Activated CD4-positive, alpha-beta memory T cell treated with anti-CD3 and anti-CD28 coated beads, Interleukin-2, amount 10 ng/mL, durations not matched to agents 7 days and 5 days (primary cell): ENCODE measurements at places on chromosomes 4 and X. TPM values are rescaled to one million over a fixed set of nuclear protein-coding genes. Genes with fewer than 3 reads are reported as not detected.

DNA sequence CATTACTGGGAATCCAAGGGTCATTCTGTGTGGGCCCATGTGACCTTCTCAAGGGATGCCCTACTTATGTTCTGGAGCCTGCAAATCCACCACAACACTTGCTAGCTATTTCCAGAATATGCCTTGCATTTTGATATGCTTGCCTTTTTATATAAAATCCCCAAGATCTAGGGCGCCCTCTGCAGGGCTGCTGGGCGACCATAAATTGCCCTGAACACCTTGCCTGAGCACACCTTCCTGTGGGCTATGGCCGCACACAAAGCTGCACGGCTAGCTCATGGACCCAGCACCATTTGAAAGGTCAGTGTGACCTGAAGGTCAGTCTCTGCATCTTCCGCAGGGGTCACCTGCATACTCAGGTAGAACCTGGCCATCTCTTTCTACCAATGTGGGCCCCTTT, 311.7 kb downstream of the NLGN4X start:
- DNase-seq, result no peak

DNA sequence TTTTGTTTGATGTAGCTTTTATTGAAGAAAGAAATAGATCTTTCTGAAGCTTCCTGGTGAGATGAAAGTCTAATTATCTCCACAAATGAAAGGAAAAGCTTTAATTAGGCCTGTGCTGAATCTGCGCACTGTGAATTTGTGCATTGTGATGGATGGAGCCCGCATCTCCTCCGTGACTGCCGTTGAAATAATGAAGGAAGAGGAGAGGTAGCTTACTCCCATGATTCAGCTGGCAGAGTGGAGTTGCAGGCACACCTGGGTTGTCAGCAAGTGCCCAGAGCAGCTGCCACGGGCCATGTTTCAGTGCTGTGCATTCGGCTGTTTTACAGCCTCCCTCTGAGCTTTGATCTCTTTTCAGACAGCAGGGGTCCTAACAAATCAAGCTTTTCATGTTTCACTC, 735.3 kb upstream of the TENM3 start:
- DNase-seq, result no peak

- DNase-seq, result no peak
Measured at GRCh38 chr4:16582526-16582925, 315.9 kb downstream of the LDB2 start.

- no peak for DNase-seq
Measured at GRCh38 chr4:67687636-67688035, 13.3 kb downstream of the UBA6 start.

DNA sequence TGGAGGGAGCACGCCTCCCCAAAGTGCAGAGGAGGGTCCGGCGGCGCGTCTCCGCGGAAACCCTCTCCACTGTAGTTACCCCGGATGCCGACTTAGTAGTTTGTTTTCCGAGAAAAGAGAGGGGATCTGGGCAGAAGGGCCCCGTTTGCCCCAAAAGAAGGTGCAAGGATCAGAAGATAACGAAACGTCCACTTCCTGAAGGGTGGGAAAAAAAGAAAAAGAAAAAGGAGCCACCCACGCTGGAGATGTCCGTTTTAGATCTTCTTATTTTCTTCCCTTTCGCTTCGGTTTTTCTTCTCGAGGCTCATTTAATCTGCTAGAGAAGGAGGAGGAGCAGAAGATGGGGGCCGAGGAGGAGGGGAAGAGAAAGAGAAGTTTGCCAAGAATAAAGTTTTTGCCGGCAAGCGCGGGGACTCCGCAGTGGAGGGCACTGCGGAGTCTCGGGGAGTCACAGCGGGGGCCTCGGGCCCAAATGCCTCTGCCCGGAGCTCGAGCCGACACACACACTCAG, 517 bp downstream of the LEF1 start:
- peak; percentile 35 for DNase-seq

GRCh38 chr4:93645120-93645519, 183.4 kb upstream of the ATOH1 start:
- no peak for DNase-seq

DNA sequence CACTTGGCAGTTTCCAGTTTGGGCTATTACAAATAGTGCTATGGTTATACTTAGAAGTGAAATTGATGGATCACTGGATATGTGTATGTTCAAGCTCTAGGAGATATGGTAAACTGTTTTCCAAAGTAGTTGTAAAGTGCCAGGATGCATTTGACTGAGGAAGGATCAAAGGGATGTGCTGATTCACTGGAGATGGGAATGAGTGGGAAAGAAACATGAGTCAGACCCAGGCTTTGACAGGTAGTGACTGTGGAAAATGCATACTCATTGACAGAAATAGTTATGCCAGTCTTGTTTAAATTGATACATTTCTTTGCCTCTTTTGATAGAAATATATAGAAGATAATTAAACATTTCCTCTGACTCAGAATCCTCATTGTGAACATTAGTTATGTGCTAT, 77.9 kb downstream of the CEP135 start:
- DNase-seq, result no peak

DNA sequence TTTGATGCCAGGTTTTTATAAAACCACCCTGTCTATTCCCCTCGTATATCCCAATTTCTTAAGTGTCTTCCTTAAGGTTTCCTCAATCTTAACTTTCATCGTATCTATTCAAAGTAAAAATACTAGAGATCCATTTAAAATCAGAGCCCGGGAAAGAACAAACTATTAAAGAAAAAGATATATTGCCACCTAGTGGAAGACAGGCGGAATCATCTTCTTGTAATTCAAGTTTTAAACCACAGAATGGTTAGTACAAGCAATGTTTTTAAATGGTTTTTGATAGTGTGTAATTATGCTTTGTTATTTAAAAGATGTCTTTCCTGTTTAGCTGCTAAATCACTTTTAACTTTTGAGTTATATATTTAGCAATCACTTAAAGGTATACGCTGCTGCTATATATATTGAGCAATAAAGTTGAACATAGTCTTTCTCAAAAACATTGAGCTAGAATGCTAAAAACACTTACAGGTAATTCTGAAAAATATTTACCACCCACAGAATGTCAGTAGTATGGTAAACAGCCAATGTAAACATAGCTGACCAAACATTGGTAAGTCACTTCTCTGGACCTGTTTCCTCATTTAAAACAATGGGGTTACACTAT, 18.2 kb downstream of the PRDM8 start:
- no peak for DNase-seq

DNA sequence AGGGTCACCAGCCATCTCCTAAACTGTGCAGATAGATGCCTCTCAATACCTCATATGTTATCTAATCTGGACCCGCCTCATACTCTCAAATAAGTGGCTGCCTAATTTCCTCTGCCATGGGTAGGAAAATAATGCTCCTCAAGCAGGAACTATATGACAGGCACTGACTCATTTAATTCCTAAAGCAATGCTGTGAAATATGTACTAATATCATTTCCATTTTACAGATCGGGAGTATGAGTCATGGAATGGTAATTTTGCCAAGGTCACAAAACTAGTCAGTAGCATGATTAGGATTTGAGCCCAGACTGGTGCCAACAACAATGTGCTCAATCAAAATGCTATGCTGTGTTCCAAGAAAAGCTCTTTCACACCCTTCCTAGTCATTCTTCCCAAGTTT, 3.0 kb upstream of the NXT2 start:
- no peak for DNase-seq

DNA sequence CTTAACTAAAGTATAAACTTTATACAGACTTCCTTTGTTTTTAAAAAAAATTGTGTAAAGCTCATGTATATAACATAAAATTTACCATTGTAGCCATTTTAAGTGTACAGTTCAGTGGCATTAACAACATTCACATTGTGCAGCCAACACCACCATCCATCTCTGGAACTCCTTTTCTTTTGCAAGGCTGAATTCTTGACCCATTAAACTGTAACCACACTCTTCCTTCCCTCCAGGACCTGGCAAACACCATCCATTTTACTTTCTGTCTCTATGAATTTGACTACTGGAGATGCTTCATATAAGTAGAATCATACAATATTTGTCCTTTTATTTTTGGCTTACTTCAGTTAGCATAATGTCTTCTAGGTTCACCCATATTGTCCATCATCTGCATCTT, 104.7 kb downstream of the RASL11B start:
- no peak for DNase-seq

GRCh38 chrX:116111934-116112595, 58.5 kb upstream of the AGTR2 start:
- DNase-seq, result no peak

DNA sequence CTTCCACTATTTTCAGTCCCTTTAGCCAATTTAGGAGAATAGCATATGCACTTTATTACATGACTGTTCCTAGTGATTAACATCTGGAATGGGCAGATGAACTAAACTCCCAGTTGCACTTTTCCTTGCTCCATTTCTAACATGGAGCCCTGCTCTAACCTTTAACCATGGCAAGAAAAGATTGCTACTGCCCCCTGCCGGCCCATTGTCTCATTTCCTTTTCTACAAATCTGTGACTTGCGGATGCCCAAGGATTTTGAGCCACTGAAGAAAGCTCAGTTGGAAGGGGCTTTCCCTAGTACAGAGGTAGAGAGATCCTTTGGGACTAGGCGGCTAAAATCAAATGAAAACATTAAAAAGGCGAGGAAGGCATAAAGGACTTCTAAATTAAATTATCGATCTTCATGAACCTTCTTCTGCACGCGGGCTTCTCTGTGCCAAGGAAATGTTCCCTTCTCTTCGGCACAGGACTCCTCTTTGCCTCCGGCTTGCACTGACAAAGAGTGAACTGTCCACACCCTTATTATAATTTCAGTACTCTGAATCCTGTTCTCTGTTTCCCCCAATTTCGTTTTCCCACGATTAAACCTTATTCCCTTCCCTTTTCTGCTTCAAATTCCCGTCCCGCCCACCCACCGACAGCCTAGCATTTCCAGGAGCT, 577 bp upstream of the GLRA2 start:
- peak; percentile 42 for DNase-seq

GRCh38 chr4:118756958-118757357, 71.8 kb downstream of the METTL14 start:
- DNase-seq, result no peak

DNA sequence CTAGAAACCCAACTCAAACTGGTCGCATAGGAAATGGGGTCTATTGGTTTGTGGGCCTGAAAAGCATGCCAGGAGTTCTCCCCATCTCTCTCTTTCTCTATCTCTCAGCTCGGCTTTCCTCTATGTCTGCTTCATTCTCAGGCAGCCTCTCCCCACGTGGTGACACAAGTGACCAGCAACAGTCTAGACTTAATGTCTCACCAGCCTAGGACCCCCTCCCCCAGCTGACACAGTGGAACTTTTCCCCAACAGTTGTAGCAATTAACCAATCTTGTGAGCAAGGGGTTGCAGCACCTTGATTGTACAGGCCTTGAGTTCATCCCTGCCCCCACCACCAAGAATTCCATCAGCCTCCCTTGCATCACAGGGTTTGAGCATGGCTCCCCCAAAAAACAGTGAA, 159.8 kb upstream of the KIT start:
- no peak for DNase-seq

GRCh38 chr4:41192136-41192535, 22.2 kb downstream of the APBB2 start:
- DNase-seq, result no peak

DNA sequence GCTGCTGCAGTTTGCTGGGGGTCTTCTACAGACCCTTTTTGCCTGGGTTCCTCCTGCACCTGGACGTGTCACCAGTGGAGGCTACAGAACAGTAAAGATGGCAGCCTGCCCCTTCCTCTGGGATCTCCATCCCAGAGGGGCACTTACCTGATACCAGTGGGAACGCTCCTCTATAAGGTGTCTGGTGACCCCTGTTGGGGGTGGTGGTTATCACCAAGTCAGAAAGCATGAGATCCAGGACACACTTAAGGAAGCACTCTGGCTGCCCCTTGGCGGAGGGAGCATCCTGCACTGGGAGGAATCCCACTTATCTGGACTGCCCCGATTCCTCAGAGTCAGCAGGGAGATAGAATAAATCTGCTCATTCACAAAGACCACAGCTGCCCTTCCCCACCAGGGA, 218.9 kb upstream of the GALNTL6 start:
- DNase-seq, result no peak

- no peak for DNase-seq
Measured at GRCh38 chrX:19609541-19609940, 94.2 kb upstream of the MAP3K15 start.

- no peak for DNase-seq
Measured at GRCh38 chrX:39581411-39581810, 516.3 kb downstream of the BCOR start.

GRCh38 chrX:119698845-119699244, 5.9 kb upstream of the SEPTIN6 start:
- no peak for DNase-seq

DNA sequence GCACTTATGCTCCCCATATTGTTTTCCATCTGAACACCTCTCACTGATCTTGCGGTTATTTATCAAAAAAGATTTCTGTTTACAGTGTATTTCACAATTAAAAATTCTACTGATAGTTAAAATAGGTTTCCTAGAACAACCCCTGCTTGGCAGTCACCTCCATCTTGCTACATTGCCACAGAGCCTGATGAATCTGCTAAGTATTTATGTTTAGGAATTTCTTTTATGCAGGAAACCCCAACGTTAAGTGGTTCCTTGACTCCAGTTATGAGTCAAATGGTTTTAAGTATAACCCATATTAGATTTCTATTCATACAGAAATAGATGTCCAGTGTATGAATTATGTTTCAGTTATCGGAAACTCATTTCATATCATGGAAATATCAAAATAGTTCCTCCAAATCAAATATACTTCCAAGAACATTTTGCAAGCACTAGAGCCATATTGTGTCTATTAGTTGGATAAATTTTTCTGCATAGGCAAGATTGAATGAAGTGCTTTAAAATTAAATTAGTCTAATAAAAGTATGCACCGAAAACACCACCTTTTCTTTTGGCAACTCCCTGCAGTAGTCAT, 20.6 kb downstream of the GALNT7 start:
- no peak for DNase-seq

- no peak for DNase-seq
Measured at GRCh38 chr4:183078634-183079033, 20.4 kb upstream of the WWC2 start.

Gene CT47B1
- not detected for total RNA-seq

Gene DKK2
- not detected for total RNA-seq

Gene TFE3
- 32.7 TPM for total RNA-seq

Gene TCEAL4
- total RNA-seq, result 4.7 TPM

Gene BMX
- total RNA-seq, result not detected

Gene GPC3
- total RNA-seq, result 0.08 TPM

Gene CENPVL2
- not detected for total RNA-seq

Gene PCSK1N
- total RNA-seq, result 1.4 TPM

Gene RAB9B
- total RNA-seq, result 0.35 TPM

Gene PLP2
- total RNA-seq, result 273 TPM

Gene KCNE5
- total RNA-seq, result 0.28 TPM

Gene CXCL8
- 12.5 TPM for total RNA-seq

Gene PF4V1
- total RNA-seq, result not detected

Gene KLHL5
- total RNA-seq, result 36.6 TPM

Gene HGFAC
- not detected for total RNA-seq
